Stimulated activated naive CD4-positive, alpha-beta T cell (primary cell): ENCODE measurements at places on chromosomes 4 and X.
A peak's percentile ranks its signal among the peaks of the same experiment; 100 is the strongest.

- DNase-seq = no peak
These were observed 23.0 kb upstream of the PGM2 start for GRCh38 chr4:37803348-37803973.

- DNase-seq = no peak
These were observed 5.8 kb downstream of the MECP2 start for GRCh38 chrX:154091678-154092077.

- DNase-seq = no peak
These were observed 1.9 kb downstream of the DHRSX start for GRCh38 chrX:2498781-2499302.

DNA sequence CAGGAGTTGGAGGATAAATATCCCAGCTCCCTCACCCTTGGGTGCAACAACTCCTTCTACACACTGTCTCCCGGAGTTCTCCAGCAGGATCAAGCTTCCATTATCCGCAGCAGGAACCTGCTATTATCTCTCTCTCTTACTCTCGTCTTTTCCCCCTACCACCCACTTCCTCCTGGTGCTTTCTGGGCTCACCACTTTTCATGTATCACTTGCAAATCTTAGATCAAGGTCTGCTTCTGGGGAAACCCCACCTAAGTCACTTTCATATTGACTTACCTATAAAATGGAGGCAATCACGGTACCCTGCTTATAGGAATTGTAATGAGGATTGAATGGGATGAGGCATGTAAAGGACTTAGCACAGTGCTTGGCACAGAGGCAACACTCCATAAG, 589.5 kb downstream of the BCOR start:
- no peak for DNase-seq

DNA sequence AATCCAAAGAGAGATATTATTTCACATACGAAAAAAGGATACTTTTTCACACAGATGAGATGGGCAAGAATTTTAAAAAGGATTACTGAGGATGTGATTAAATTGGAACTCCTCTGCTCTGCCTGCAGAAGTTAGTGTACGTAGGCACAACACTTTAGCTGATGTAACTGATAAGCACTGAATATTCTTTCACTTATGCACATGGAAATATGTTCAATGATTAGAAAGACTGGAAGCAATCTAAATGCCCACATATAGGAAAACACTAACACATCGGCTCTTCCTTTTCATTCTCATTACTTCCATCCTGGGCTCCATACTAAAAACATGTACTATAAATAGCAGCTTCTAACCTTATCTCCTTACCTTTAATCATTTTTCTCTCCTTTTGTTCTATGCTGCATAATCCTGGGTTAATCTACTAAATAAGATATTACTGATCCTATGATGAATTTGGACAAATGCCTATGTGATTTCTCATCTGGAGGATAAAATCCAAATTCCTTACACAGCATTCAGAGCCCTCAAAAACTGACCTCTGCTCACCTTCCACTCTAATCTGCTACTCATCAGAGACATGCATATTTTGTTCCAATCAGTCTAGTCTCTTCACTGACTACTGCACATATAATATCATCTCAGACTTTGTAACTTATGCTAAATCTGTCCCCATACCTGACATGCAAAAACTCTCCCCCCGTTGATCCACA, 197.8 kb downstream of the PDGFC start:
- DNase-seq = no peak

DNA sequence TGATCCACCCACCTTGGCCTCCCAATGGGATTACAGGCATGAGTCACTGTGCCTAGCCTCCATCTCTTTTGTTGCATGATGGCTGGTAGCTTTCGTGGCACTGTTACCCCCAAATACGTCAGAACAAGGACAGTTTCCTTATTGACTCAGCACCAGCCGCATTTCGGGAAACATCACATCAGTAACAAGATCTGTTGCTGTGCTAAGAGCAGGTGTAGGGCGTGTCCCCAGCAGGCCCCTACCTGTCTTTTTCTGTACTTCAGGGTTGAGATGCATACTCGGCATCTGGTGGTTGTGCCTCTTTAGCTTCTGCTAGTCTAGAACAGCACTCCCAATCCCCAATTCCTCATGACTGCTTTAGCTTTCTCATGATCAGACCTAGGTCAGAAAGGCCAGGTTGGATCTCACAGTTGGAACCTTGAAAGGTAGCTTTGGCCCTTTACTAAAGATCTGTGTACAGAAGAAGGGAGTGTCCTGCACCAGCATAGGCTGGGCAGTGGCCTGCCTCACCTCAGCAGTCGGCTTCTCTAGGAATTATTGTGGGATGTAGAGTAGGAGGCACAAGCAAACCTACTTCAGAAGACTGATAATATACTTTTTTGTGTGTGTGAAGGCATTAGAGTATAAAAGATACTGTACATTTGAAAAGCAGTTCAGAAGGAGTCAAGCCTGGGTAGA, 36.8 kb downstream of the NSD2 start:
- no peak for DNase-seq

DNA sequence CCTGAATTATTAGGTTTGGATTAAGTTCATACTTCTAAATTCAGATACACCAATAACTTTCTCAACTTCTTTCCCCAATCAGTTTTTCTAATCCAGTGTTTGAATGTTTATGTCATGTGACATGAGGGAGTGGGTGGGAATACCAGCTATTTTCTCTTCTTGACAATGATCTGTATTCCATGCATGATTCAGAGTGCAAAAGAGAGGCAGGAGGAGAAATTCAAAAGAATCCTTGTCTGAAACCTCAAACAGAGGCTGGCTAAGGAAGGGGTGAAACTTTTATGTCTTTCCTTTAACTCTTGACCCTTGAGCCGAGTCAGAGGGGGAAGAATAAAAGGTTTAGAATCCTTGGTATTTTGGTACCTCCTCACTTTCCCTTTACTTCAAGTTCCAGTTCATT, 544.7 kb downstream of the SPRY1 start:
- DNase-seq = no peak

DNA sequence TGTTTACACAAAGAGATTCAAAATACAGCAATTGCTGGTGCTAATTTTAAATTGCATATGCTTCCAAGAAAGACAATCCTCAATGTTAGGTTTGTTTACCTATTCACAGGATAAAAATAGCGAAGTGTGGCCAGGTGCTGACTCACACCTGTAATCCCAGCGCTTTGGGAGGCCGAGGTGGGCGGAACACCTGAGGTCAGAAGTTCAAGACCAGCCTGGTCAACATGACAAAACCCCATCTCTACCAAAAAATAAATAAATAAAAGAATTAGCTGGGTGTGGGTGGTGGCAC, 77.7 kb downstream of the OPHN1 start:
- no peak for DNase-seq

GRCh38 chr4:158821228-158821971, 52.6 kb downstream of the FNIP2 start:
- DNase-seq = no peak

- DNase-seq = no peak
These were observed 220.6 kb upstream of the ARSJ start for GRCh38 chr4:114200026-114200425.

GRCh38 chr4:112876316-112876715, 173.1 kb upstream of the ANK2 start:
- no peak for DNase-seq

- DNase-seq = no peak
These were observed 5.0 kb downstream of the DCAF8L1 start for GRCh38 chrX:27976284-27976683.

GRCh38 chrX:153704021-153704526, 16.3 kb downstream of the SLC6A8 start:
- DNase-seq = no peak

DNA sequence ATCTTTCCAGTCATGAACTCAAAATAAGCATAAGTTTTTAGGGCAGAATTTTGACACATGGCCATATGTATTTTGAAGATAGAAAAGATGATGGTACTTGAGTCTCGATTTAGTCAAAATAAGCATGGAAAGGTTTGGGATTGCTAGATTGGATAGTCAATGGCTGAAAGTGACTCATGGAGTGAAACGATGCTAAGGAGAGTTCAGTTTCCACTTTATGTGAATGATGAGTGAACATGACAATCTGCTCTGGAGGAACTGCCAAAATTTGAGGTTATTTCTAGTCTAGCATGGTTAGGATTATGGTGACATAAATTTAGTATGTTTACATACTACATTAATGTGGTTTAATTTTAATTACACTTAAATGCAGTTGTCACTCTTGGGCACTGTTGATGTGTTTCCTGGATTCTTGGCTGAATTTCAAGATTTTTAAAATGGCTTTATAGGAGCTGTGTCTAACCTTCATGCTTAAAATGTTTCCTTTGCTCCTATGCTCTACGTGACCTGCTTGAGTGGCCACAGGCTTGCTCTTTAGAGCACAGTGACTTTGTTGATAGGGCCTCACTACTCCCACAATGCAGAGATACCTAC, 17.1 kb downstream of the DDX3X start:
- DNase-seq = peak; percentile 34

GRCh38 chr4:179114615-179115014, 1672.4 kb upstream of the AGA start:
- no peak for DNase-seq

DNA sequence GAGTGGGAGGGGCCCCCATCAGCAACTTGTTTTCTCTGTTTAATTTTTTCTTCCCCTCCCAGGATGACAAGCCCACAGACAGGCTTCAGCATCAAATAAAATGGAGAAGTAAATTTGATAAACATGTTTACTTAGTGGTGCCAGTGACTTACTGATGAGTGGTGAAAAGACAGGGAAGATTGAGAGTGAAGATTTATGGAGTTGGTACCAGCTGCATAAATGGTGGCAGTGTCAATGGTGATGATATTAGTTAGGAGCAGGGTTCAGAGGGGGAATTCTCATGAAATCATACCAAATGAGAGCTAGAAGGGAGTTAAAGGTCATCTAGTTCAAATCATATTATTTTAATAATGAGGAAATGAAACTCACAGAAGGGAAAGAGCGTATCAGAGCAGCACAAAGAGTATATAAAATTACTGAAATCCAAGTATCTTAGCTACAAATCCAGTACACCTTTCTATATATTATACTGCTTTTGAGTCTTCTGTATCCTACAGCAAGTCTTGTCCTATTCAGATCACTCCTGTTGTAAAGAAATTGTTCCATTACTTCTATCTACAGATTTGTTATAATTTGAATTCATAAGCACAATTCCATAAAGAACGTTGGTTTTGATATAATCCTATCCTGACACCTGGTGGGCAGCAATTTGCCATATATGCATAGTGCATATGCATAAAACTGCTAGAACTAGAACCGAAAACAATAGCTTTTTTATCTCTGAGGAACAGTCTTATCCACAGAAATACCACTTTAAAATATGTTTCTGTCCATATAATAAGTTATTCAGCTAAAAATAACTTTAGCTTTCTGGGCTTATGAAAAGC, 5.0 kb downstream of the P2RY10 start:
- DNase-seq = no peak

GRCh38 chr4:94640151-94640550, 117.6 kb upstream of the BMPR1B start:
- DNase-seq = no peak

- no peak for DNase-seq
These were observed 131.9 kb downstream of the ATOH1 start for GRCh38 chr4:93960450-93960849.

GRCh38 chr4:37719021-37719420, 32.8 kb upstream of the RELL1 start:
- DNase-seq = no peak

DNA sequence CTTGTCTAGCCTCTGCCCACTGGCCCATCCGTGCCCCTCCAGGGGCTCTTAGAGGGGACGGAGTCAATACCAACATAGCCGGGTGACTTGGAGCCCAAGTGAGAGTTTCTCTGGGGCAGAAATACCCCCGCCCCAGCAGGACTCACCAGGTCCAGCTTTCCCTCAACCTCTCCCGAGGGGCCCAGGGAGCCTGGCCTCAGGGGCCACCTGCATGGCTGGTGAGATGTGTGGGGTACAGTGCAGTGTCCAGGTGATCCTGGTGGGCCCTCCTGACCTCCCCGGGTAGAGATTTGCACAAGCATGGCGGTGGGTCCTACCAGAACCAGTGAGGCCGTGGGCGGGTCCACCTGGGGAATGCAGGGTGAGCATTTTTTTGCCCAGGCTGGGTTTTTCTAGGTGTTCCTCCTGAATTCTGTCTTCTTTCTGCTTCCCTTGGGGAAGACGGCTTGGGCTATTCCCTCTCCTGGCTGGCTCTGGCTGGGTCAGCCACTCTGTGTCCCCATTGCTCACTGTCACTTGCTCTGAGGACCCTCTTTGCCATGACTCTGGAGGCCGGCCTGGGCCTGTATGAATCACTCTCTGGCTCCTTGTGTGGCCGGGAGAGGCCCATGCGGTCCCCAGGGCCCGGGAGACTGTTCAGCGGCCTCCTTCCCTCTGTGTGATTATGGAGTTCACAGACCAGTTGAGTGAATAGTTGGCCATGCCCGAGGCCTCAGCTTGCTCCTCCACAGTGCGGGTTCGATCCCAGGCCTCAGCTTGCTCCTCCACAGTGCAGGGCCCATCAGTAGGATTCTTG, 71.0 kb upstream of the NKX1-1 start:
- no peak for DNase-seq

DNA sequence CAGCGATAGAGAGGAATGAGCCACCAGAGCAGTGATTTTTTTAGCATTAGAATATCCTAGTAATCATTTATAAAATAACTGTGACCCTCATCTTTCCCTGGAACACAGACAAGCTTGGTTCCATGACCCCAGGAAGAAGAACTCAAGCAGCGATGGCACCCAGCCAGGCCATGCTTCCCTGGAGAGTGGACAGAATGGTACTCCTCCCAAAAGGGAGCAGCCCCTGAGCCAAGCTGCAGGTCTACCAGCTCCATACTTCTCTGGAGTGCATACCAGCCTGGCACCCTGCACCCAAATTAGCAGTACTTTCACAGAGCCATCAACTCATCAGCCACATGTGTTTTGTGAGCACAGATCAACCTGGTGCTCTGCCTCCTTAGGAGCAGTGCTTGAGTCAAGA, 310.9 kb upstream of the PCDH10 start:
- DNase-seq = no peak

- no peak for DNase-seq
These were observed 107.9 kb downstream of the CPEB2 start for GRCh38 chr4:15110120-15110571.

GRCh38 chr4:107164962-107165475, 128.9 kb upstream of the DKK2 start:
- no peak for DNase-seq

- DNase-seq = no peak
These were observed 89.0 kb downstream of the GLRA2 start for GRCh38 chrX:14618177-14618965.

DNA sequence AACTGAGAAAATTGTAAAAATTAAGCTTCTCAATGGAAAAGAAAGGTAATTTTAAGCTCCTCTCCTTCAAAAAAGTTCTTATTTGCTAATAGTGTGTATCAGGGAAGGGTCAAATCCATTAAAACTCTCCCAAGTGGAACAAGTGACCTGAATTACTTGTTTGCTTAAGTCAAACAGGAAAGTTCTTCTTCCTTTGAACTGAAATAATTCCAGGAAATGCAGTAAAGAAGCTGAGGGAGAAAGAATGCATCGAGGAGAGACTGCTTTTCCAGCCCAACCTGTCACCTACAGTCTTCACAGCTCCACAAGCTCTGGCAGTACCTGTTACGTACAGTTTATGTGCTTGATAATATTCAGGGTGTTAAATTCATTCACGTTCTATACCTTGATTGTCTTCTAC, 131.1 kb downstream of the KLHL8 start:
- no peak for DNase-seq
